ENCODE measurements at places on chromosomes 16 and 17. TPM values are rescaled to one million over a fixed set of nuclear protein-coding genes. Genes with fewer than 3 reads are reported as not detected.
A peak's percentile ranks its signal among the peaks of the same experiment; 100 is the strongest.

Gene PMFBP1
- under 0.01 TPM for total RNA-seq

Gene KRTAP1-1
- total RNA-seq: 0.83 TPM

DNA sequence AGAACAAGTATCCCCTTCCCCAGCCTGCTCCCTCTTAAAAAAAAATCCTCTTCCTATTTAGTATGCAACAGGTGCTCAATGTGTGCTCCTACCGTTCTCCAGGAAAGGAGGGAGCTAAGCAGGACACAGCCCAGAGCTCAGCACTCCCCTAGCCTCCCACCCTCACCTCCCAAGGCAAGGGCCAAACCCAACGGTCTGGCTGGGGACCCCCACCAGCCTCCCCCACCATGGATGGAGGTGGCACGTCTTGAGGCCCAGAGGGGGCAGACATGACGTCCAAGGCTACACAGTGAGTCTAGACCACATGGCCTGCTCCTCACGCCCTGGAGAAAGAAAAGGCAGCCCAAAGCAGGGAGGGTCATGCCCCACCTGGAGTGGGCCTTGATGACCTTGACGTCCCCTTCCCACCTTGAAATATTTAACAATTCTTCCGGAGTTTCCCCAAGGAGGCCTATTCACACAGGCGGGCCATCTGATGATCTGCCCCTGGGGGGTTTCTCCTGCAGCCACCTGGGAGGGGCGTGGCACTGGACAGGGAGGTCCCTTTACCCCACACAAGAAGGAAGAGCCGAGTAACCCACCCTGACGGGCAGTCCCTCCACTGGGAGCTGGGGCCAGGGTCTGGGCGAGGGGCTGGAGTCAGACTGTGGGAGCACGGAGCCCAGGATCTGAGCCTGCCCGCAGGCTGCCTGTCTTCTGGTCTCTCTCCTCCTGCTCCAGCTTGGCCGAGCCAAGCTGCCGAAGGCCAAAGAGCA lies 89.4 kb upstream of the CBX4 start:
- no peak for DNase-seq

DNA sequence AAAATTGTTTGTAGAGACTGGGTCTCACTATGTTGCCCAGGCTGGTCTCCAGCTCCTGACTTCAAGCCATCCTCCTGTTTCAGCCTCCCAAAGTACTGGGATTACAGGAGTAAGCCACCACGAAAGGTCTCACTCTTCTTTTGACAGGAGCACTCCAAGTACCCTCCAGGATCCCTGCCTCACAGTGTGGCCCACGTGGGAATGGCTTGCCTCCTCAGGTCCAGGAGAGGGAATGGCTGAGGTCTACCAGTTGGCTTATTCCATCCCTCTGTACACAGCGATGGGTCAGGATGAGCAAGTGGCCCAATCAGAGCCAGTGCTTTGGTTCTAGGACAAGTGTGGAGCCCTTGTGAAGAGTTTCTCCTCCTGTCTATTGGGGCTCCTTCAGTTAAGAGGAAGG lies 73.7 kb upstream of the ZNF423 start:
- no peak for DNase-seq

GRCh38 chr17:13031718-13032350 lies 14.0 kb upstream of the ELAC2 start:
- DNase-seq: peak; percentile 47

DNA sequence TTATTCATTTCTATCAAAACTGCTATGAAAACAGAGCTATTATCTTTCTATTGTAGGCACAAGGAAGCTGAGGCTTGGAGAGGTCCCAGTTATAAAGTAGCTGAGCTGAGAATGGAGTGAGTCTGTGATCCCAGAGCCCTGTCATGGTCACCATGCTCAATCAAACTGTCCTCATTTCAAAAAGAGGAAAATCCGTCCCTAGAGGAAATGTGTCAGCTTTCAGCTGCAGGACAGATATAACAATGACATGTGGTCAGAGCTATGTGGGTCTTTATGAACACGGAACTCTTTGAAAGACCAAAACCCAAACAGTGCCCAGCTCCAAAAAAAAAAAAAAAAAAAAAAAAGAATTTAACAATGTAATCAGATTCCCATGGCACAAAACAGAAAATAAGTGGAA lies 266.1 kb downstream of the XYLT1 start:
- no peak for DNase-seq

GRCh38 chr17:80649672-80650330 lies 105.2 kb downstream of the RPTOR start:
- DNase-seq: peak; percentile 92

DNA sequence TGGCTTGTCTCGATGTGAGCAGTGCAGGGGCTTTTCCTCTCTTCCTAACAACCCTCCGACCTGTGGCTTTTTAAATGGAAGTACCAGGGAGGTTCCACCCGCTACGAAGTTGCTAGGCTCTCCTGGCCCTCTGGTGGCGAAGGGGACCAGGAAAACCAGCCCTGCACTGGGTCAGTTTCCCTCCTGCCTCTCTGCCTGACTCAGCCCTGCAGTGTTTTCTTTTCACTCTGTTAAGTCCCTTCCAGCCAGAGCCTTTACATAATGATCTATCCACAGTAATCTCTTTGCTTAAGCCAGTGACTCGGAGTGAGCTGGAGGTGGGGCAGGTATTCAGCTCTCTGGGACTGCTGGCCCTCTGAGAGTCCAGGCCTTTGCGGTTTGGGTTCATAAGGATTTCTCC lies 331.3 kb upstream of the EEF2KMT start:
- DNase-seq: no peak

DNA sequence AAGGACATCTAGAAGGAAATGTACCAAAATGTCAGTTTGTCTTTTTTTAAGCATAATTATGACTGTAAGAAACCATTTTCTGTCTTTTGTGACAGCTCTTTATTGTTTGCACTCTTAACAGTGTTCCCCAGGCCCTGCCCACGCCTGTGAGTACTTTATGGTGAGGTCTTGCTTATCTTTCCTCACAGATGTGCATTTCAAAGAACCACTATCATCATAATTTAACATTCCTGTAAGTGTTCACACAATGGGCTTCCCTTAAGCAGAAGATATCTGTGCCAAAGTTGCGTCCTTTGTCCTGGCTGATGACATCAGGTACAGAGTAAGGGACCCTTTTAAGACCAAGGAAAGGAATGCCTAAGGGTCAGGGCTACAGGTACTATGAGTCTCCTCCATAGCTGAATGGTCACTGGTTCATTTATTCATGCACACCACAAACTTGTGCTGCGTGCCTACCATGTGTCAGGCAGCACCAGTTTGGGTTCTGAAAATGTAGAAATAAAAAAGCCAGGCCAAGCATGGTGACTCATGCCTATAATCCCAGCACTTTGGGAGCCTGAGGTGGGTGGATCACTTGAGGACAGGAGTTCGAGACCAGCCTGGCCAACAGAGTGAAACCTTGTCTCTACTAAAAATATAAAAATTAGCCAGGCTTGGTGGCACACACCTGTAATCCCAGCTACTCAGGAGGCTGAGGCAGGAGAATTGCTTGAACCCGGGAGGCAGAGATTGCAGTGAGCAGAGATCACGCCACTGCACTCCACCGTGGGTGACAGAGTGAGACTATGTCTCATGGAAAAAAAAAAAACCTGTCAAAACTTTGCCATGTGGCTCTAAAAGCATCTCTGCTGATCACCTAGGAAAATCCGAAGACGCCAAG lies 55.4 kb upstream of the NLK start:
- DNase-seq: no peak

Gene ZNF597
- 3.1 TPM for total RNA-seq

Gene KRTAP9-2
- not detected for total RNA-seq

DNA sequence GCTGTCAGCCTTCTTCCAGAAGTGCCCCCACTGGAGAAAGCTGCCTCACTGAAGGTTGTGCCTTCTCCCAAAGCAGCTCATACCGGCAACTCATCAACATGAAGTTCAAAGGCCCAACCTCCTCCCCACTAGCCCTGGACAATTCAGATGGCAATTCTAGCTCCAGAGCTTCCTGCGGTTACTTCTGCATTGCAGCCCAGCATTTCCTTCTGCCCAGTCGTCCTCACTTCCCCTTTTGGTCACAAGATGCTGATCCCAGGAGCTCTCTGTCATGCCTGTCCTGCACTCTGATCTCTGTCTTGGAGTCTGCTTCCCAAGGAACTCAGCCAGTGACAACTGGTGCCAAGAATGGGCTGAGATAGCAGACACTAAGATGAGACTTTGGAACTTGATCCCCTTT lies 178.2 kb upstream of the SOX9 start:
- no peak for DNase-seq

Measured in IMR-90 (cell line).